Non-pigmented ciliary epithelial cell (primary cell): ENCODE measurements at places on chromosomes 3 and 15.

DNA sequence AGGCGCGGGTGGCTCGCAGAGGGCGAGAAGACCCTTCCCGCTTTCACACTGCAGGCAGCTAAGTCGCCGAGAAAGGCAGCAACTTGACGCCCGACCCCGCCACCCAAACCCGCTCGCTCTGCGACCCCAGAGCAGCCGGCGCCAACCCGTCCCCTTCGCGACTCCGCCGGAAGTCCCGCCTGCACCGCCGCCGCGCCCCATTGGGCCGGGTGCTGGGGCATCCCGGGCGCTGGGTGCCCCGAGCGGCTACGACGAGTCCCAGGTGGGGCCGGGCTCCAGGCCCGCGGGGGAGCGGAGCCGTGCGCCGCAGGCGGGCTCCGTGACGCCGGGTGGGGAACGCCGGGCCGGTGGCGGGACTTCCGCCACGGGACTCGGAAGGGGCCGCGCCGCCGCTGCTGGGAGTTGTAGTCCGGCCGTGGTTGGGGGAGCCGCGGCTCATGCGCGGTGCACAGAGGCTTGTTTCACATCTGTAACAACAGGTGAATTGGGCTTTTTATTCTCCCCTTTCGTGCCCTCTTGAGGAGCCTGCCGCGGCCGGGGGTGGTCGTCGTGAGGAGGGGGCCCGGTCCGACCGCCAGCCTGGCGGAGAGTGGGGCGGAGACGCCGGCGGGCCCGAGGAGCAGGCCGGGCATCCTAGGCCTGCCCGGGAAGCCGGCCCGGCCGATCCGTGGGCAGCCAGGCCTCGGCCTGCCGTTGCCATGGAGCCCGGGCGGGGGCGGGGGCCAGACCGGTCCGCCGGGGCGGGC, at the start of gene DHX30:
DHX30 (plus strand) TSS at position 405 of the 746 bp plus-strand sequence. CDS start 7,546 bp downstream, outside the sequence.
- peak; percentile 40 for DNase-seq

GRCh38 chr3:126954141-126954842, 28.6 kb upstream of the PLXNA1 start:
- DNase-seq: no peak

GRCh38 chr15:62109437-62109836, 42.7 kb downstream of the C2CD4A start:
- no peak for DNase-seq

DNA sequence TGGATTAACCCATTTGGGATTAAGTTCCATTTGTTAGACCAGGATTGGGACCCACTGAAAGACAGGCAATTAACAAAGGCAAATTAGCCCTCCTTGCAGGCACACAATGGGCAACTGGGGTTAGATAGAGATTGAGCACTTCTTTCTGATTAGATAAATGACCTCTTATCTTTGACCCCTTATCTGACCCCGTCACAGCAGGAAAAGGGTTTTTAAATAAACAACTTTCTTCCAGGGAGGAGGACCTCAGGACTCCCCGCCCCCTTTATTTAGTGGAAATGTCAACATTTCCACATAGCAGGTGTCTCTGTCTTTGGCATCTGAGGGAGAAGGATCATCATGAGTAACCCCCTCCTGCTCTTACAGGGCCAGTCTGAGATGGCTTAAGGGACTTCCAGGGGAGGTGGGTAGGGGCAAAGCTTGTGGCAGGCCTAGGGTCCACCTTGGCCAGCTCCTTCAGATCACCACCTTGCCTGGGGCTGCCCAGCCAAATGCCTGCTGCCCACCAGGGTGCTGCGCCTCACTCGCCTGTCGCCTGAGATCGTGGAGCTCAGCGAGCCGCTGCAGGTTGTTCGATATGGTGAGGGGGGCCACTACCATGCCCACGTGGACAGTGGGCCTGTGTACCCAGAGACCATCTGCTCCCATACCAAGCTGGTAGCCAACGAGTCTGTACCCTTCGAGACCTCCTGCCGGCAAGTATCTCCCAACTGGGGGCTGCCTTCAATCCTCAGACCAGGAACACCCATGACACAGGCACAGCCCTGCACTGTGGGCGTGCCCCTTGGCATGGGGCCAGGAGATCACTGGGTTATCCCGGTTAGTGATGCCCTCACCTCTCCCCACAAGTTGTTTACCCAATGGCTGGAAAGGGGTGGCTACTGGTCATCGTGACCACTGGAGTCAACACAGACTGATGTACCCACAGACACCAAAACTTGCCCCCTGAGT, 2.6 kb upstream of the WDR6 start:
- no peak for DNase-seq

GRCh38 chr3:134931045-134931785, 136.2 kb downstream of the EPHB1 start:
- no peak for DNase-seq

GRCh38 chr3:39254806-39255449, 24.9 kb downstream of the CX3CR1 start:
- DNase-seq: peak; percentile 2

DNA sequence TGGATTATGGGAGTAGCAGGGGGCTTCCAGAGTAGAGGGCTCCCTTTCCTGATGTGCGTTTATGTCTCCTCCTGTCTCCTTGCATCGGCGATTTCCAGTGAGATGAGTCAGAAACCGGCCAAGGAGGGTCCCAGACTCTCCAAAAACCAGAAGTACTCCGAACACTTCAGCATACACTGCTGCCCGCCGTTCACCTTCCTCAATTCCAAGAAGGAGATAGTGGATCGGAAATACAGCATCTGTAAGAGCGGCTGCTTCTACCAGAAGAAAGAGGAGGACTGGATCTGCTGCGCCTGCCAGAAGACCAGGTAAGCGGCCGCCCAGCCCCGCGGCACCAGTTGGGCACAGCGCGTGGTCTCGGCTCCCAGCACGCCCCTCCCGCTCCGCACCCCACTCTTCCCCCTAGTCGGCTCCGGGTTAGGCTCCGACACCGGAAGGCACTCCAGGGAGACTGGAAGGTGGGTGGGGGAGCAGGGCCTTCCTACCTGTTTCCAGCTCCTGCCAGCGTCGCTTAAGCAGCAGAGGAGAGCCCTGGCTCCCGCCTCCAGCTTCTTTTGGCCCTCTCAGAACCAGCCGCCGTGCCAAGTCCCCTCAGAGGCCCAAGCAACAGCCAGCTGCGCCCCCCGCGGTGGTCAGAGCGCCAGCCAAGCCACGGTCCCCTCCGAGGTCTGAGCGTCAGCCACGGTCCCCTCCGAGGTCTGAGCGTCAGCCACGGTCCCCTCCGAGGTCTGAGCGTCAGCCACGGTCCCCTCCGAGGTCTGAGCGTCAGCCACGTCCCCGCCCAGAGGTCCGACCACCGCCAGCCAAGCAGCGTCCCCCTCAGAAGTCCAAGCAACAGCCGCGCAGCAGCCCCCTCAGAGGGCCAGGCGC, 34.7 kb downstream of the MOBP start:
- no peak for DNase-seq

DNA sequence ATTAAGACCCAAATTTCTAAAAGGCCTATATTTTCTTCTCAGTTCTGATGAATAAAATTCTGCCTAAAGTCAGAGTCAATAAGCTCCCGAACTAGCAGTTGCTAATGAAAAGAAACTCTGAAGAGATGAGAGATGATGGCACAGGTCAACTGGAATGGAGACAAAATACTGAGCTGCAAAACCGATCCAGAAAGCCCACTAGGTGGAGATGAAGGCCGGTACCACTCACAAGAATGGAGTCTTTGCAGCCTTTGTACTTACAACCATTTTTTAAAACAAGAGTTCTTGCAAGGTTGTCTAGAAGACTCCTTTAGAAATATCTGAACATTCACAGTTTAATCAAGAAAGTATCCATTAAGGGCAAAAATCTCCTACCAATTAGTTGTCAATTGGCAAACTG, 119.9 kb upstream of the TJP1 start:
- no peak for DNase-seq

GRCh38 chr3:13164893-13165492, 91.8 kb upstream of the IQSEC1 start:
- no peak for DNase-seq

DNA sequence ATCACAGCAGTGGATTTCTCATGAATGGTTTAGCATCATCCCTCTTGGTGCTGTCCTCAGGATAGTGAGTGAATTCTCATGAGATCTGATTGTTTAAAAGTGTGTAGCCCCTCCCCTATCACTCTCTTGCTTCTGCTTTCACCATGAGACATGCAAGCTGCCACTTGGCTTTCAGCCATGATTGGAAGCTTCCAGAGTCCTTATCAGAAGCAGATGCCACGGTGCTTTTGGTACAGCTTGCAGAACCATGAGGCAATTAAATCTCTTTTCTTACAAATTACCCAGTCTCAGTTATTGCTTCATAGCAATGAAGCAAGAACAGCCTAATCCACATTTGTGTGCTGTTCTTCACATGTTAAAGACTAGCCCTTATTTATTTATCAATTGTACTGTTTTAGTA, 495.2 kb upstream of the EPHA6 start:
- no peak for DNase-seq
